ENCODE measurements at places on chromosomes 7 and 10.

- DNase-seq, result no peak
Observed at GRCh38 chr7:132140341-132140740, 435.9 kb downstream of the PLXNA4 start.

DNA sequence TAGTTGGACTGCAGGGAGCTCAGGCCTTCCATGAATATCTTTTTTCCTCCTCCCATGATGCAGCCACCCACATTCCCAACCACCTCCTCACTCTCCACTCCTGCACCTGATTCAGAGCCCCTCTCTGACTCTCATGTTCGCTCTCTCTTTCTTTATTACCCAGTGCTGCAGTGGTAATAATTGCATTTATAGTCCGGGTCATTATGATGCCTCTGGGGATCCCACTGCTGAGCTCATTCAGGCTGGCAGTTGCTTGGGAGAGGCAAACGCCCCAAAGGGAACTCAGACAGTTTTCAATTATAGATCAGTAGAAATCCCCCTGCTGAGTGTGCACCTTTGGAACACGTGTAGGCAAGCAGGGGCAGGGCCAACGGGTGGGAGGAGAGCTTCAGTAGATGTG is 953.0 kb downstream of the GRID1 start:
- DNase-seq, result no peak

DNA sequence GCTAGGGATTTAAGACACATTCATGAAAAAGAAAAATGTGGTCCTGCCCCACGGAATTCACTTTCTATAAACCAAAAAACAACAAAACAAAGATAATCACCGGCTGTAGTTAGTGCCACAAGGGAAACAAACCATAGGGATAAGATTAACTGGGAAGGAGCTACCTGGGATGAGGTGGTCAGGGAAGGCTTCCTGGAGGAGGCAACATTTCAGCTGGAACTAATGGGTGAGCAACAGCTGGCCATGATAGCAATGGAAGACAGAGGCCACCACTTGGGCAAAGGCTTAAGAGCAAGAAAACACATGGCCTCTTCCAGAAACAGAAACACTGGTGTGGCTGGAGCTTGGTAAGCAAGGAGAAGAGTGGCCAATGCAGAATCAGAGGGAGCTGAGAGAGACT is 38.4 kb upstream of the ENO4 start:
- DNase-seq, result no peak

GRCh38 chr7:77450054-77450453 is 33.9 kb upstream of the GSAP start:
- DNase-seq, result no peak

DNA sequence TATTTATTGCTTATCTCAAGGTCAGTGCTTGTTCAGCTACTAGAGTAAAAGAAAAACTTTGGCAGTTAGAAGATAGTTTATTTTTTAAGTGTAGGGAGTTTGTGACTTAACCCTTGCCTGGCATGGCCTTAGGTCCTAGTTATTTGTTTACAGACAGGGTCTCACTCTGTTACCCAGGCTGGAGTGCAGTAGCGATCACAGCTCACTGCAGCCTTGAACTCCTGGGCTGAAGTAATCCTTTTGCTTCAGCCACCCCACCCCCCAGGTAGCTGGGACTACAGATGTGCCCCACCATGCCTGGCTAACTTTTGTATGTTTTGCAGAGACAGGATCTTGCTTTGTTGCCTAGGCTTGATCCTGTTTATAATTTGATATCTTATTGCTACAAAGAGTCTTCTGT is 4.2 kb downstream of the ANLN start:
- DNase-seq, result no peak

DNA sequence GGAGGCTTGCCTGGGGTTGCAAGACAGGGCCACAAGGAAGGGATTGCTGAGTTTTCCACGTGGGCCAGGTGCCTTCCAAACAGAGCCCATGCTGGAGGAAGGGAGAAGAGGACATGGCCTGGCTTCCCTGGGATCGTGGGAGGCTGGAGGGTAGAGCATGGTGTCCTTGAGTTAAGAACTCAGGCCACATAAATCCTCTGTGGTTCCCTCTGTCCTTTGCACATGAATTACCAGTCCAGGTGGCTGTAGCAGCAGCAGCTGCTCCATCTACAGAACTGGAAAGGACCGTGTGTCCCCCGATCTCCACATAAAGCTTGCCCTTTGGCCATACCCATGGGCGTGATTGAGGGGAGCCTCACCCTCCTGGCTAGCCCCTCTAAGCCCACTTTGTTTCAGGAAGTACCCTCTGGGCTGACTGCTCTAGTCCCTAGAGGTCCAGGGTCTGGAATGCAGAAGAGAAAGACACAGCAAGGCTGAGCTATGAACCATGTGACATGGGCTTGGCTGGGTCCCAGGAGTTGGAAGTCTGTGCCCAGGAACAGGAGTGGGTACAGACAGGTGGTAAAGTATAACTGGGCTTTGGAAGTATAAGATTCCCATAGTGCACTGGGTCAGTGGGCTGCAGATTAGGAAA is 84.9 kb downstream of the C10orf105 start:
- DNase-seq, result no peak

DNA sequence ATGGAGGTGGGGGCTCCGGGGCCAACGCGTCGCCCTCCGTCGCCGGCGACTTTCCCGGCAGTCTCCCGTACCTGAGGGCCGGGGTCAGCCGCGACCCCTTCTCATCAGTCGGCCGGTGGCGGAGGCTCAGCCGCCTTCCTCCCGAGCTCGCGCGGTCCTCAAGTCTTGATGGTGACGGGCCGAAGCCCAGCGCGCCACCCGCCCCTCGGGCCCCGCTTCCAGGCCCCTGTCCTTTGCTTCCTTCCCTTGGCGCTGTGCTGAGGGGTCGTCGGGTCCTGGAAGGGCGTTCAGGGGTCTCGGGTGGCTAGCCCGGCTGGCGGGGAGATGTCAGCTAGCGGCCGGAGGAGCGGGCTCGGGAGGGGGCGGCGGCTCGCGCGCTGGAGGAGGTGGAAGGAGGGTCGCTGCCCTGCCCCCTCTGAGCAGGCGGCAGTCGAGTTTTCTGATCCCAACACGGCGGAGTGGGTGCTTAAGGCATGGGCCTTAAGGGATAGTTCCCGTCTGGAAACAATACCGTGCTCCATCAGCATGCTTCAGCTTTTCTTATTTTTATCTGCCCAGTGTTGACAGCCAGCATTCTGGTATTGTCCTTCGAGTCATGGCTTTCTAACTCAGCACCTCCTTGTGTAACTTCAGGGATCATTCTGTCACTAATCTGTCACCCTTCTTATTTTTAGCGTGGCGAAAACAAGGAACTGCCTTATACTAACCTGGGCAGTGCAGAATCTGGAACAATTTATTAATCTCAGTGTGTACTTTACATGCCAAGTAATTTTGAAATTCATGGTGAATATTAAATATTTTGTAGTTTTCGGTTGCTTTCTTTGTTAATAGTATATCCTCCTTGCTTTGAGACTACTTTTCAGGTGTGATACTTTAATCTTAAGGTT is 748 bp downstream of the PHTF2 start:
- peak; percentile 32 for DNase-seq

DNA sequence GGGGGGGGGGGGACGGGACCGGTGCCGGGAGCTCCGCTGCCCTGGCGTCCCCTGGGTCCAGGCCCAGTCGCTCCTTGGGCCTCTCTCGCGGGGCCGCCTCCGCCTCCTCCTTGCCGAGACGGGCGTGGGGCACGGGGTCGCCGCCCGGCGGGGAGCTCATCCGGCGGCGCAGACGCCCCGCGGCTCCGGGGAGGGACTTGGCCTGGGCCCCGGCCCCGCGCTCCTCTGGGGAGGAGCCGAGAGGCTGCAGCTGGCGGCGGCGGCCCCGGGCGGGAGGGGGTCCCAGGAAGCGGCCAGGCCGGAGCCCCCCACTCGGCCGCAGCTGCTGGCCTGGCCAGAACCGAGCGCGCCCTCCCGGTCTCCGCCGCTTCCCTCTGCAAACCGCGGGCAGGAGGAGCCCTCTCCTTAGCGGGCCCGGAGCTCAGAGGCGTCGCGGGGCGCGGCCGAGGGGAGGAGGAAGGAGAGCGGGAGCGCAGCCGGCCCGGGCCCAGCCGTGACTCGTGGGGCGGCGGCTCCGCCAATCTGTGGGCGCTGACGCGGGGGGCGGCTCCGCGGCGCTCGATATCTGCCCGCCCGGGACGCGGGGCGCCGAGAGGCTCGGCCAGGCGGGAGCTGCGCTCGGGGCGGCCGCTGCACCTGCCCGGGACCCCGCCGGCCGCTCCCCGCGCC is at the start of gene FAM20C:
Gene FAM20C (plus strand): TSS at position 591 of the 669 bp plus-strand sequence. CDS start 629 bp downstream, outside the sequence.
- peak; percentile 56 for DNase-seq

DNA sequence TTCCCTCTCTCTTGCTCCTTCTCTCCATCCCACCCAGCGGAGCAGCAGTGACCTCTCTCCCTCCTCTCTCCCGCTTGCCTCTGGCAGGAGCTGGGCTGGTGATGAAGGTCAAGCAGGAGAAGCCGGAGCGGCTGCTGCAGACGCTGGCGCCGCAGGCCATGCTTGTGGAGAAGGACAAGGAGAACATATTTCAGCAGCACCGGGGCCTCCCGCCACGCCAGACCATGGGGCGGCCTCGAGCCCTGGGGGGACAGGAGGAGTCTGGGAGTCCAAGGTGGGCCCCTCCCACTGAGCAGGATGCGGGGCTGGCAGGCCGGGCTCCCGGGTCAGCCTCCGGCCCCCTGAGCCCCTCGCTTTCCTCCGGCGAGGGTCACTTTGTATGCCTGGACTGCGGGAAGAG is 17.3 kb downstream of the ZNF775 start:
- DNase-seq, result no peak

GRCh38 chr10:17958049-17958448 is 6.3 kb downstream of the SLC39A12 start:
- no peak for DNase-seq

GRCh38 chr10:5142199-5142598 is 42.8 kb downstream of the AKR1C8 start:
- no peak for DNase-seq

DNA sequence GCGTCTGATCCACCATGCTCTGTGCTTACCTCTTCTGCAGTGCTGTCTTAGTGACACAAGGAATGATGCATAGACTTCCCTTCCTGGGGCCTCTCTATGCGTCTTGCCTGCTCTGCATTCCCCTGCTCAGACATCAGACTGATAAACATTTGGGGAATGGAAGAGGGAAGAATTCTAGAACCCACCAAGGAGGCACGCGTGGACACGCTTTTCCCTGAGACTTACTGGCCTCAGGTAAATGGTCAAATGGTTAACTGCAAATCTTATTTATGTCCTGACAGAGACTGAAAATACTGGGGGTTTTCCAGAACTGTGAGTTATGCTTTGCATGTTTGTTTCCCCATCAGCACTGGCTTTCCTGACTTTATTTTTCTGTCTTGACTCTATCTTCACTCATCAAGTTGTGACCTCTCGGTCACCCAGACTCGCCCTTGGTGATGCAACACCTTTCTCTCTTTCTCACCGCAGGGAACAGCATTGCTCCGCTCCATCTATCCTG is 285.9 kb upstream of the FZD8 start:
- DNase-seq, result no peak

- no peak for DNase-seq
Observed at GRCh38 chr7:121810831-121811672, 61.9 kb upstream of the PTPRZ1 start.

GRCh38 chr10:119933179-119933578 is 40.6 kb downstream of the SEC23IP start:
- no peak for DNase-seq

GRCh38 chr7:101933688-101934121 is 116.3 kb downstream of the CUX1 start:
- peak; percentile 67 for DNase-seq

DNA sequence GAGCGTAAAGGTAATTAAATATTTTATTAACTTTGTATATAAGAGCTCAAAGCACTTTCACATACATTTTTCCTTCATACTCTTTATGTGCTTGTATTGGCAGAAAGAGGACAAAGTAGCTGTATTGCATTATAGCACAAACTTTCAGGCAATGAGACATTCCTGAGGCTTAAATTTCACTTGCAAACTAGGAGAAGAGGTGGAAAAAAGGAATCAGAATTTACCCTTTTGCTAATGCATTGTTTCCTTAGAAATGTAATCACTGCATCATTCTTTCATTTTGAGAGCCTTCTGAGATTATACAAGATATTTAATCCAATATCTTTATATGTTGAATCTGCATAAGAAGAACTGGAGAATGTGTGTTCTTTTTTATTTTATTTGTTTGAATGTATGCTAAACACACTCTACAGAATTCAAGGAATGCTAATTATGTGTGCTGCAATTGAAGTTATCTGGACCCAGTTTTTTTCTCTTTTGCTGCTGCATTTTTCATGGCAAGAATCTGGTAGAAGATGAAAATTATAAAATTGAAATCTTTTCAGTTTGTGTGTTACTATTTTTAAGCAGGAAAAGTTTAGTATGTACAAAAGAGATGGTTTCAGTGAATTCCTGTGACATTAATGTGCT is 185.1 kb downstream of the NXPH1 start:
- no peak for DNase-seq

DNA sequence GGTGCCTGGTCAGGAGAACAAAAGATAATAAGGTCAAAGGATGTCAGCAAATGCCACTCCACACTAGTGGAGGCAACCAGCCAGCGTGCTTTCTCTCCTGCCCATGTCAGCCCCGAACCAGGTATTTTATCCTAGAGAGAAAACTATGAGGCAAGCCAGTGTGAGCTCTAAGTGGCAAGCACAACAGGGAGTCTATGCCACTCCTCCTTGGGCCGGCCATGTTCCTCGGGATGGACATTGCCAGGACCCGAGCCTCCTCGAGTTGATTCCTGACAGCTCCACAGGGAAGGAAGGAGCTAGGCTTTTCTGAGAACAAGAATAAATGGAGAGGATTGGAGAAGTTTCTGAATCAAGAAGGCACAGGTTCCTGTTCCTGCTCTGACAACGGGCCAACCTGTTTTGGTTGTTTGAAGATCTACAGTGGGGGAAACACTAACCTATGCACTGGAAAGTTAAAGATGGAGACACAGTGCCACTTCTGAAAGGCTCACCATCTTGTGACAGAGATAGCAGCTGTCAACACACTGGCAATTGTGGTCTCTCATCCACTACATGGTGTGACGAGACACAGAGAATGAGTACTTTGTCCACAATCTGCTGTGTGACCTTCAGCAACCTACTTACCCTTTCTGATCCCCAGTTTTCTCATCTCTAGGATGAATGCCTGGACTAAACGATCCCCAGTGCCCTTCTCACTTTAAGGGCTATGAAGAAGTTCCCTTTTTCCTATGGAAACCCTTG is 28.8 kb downstream of the ABLIM1 start:
- no peak for DNase-seq

- DNase-seq, result no peak
Observed at GRCh38 chr7:135414850-135415439, 95.0 kb downstream of the CNOT4 start.

DNA sequence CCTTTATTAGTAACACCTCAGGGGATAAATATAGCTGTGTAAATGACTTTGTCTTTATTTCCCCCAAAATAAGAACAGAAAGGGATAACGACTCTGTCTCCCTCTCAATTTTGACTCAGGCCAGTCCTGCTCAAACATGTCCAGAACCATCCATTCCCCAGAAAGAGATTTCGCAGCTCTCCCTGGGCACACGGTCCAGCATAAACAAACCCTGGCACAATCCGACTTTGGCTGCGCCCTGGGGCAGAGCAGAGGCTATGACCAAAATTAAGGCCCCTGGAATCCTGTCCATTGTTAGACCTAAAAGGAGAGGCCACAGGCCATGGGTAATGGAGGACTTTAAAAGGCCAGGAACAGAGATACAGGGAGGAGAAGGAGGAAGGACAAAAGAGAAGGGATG is 99.1 kb downstream of the PRPF18 start:
- DNase-seq, result no peak

Data from GM13976 (cell line).